ENCODE measurements at places on chromosomes 1 and 21. TPM values are rescaled to one million over a fixed set of nuclear protein-coding genes. Genes with fewer than 3 reads are reported as not detected.

DNA sequence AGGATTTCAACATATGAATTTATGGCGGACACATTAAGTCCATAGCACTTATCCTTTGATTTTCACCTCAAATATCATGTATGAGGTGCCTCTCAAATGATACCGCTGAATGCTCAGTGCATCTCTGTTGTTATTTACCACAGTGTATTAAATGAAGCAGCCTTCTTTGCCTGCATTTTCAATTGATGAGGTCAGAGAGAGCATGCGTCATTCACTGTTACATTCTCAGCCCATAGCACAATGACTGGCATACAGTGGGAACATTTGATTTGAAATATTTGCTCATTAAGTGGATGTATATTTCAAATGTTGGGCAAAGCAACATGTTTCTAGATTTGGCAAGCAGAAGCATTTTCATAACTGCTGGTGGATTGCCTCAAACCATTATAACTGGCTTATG is 45.7 kb downstream of the LRRC7 start:
- DNase-seq = no peak
- H3K4me1 ChIP-seq = no peaks in the 10 kb centered on the region
- H3K36me3 ChIP-seq = no peaks in the 10 kb centered on the region
- H3K27me3 ChIP-seq = no peaks in the 10 kb centered on the region

The OR2L5 gene
- total RNA-seq = not detected

The TSNAX gene
- total RNA-seq = 30.6 TPM

GRCh38 chr1:232459826-232460225 is 170.1 kb downstream of the SIPA1L2 start:
- no peak overlapping the region for H3K4me3 ChIP-seq
- no peaks in the 10 kb centered on the region for H3K27me3 ChIP-seq
- H3K4me1 ChIP-seq = no peaks in the 10 kb centered on the region
- no peak overlapping the region for H3K27ac ChIP-seq
- H3K36me3 ChIP-seq = no peaks in the 10 kb centered on the region

DNA sequence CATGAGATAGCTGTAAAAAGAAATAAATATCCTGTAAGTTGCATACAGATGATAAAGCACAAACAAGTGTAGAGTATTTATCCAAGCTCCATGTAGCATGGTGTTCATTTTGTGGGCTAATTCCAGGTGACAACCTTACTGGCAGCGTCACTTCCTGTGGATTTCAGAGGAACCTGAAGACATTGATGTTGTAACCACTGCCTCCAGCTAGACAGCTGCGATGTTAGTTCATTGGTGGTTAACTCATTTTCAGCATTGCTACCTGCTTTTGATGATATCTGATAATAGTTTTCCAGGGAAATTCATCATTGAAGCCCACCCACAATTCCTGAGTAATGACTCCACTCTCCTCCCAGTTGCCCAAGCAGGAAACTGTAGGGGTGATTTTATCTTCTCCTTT is 3.0 kb downstream of the HSD3B1 start:
- no peaks in the 10 kb centered on the region for H3K36me3 ChIP-seq
- H3K27ac ChIP-seq = no peak overlapping the region
- no peaks in the 10 kb centered on the region for H3K4me1 ChIP-seq
- H3K27me3 ChIP-seq = no peaks in the 10 kb centered on the region

Measured in uterus (tissue), 4 donors.